Epithelial cell of prostate (primary cell): ENCODE measurements at places on chromosomes 3 and 15.

GRCh38 chr15:57138349-57138788 lies 219.9 kb downstream of the TCF12 start:
- no peak for DNase-seq

DNA sequence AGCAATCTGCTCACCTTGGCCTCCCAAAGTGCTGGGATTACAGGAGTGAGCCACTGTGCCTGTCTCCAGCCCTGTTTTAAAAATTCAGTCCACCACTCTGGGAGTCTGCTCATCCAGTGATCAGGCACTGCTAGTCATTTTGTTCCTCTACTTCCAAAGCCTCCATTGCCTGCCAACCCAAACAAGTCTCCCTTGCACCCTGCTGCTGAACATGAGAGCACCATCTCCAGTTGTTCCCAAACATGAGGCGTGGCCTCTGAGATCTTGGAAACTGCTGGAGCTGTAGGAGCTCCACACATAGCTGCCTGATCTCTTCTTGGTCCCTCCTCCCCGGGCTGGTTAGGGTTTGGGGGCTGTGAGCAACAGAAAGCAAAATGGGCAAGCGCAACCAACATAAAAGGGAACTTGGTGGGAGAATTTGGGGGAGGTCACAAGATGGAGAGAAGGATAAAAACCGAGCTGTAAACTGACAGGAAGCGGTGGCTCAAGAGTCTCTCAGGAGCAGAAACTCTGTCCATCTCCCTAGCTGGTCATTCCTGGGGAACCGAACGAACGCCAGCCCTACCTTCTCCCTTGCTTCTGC lies 49.6 kb upstream of the TLE3 start:
- no peak for DNase-seq

DNA sequence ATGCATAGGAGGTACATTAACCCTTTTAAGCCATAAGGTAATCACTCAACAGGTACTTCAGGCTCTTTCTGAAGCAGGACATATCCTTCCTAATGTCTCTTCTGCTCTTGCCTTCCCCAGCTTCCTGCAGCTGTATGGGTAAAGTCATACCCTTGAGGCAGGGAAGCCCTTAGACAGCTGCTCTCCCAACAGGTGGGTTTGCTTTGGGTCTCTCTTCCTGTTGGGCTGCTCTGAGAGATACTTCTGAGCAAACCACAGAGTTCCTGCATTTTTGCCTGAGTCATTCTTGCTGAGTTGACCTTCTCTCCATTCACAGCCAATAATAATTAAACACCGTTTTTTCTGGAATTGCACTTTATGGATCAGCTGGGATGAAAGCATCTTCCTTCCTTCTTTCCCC lies 2.0 kb upstream of the TRAT1 start:
- no peak for DNase-seq

DNA sequence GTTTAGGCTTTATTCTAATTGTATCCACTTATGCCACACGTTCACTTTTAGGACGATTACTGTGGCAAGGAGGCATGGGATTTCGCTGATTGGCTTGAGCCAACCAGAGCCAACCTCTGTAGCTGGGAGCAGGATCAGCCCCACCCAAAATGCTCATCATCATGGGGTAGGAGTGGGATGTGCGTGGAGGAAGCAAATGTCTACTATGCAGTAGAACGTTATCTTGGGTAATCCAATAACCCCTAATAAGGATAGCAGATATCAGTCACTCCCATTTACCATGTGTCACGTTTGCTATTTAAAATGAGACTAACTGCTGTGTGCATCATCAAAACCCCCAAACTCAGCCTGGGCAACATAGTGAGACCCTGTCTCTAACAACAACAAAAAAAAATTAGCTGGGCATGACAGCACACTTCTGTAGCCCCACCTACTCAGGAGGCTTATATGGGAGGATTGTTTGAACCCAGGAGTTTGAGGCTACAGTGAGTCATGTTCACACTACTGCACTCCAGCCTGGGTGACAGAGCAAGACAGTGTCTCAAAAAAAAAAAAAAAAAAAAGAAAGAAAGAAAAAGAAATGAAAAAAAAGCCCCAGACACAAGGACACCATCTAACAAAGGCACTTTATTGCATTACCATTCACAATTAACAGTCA lies 17.8 kb upstream of the ITGB5 start:
- DNase-seq: no peak

DNA sequence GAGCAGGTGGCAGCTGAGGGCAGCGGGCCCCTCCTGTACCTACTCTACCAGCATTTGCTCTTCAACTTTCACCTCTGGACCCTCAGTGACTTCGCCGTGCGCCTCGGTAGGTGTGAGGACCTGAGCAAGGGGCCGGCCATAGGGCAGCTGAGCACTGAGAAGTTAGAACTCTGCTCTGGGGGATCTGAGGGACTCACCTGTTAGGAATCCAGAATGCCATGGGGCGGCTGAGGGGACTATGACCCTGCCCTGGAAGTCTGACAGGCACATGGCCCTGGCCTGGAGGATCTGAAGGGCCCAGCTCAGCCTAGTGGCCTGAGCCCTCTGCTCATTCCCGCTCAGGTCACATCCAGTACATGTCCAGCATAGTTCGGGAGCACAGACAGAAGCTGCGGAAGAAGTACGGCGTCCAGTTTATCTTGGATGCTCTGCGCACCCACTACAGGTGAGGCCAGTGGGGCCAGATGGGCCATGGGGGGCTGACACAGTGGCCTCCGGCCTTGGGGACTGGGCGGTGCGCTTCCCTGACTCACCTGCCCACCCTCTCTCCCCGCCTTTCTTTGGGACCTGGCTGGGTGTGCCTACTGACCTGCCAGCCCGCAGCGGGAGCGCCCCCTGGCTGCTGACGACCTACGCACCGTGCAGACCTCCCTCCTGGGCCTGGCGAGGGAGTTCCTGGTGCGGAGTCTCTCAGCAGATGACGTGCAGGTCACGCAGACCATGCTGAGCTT lies 18.8 kb downstream of the NBEAL2 start:
- DNase-seq: no peak

DNA sequence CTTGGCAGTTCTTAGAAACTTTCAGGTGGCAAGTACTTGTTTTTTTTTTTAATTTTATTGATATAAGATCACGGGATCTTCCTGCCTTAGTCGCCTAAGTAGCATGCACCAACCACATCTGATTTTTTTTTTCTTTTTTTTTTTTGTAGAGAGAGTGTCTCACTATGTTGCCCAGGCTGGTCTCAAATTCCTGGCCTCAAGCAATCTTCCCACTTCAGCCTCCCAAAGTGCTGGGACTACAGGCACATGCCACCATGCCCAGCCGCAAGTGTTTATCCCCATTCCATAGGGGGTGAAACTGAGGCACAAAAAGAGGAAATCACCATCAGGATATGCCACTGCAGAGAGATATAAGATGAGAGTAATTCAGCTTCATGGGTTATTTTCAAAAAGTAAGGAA lies 102.9 kb downstream of the IGF2BP2 start:
- DNase-seq: no peak

- no peak for DNase-seq
Observed at GRCh38 chr3:152205097-152205593, 63.6 kb upstream of the MBNL1 start.

- DNase-seq: no peak
Observed at GRCh38 chr3:177571271-177571943, 374.1 kb upstream of the TBL1XR1 start.

DNA sequence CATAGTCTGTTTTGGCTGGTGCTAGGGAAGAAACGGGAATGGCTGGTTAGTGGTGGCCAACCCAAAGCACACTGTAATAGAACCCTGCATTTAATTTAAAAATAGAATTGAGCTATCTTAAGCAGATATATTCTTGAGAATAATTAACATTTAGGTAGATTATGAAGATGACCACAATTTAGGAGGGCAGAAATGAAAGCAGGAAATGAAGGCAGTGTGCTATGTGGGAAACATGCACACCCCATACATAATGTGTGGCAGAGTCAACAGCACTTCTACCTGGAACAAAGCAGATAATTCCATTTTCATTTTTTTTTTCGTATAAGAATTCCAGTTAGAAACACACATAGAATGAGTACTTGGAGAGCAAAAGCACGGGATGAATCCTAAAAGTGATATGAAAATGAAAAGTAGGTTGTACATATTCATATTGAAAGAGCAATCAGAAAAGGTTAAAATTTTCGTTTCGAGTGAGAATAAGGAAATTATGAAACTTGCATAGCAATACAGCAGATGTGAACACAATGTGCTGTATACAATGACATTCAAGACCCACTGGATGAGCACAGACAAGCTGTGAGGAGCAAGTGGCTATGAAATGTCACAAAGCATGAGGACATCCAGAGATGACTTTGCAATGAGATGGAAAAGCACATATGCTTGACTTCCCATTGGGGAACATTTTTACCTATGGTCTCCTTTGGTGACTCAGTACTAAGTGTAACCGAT lies 102.6 kb downstream of the TFG start:
- no peak for DNase-seq

- DNase-seq: no peak
Observed at GRCh38 chr3:148975696-148976095, 15.6 kb upstream of the GYG1 start.

- peak; percentile 29 for DNase-seq
Observed at GRCh38 chr15:66387163-66388042, 691 bp downstream of the MAP2K1 start.

GRCh38 chr3:86988235-86988634 lies 2.7 kb downstream of the VGLL3 start:
- no peak for DNase-seq

DNA sequence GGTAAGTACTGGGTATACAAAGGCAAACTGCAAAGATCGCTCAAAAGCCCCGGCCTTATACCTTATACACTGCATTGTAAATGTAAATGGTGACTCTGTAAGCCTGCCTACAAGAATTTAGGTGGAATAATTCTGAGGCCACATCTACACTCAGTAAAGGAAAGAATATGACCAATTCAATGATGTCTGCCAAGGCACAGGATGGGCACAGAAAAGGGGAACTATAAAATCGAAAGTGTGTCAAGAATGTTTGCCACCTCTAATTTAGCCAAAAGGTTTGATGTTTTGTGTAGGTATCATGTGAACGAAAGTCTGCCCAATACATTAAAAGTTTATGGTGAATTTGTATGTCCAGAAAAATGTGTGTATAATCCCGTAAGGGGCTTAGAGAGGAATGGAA lies 96.1 kb downstream of the FOXP1 start:
- DNase-seq: no peak

GRCh38 chr3:37667335-37667734 lies 194.3 kb upstream of the CTDSPL start:
- DNase-seq: no peak

- peak; percentile 89 for DNase-seq
Observed at GRCh38 chr3:54891540-54891897, 36.3 kb downstream of the LRTM1 start.

GRCh38 chr3:184441202-184441900 lies 61.5 kb downstream of the CHRD start:
- DNase-seq: no peak

DNA sequence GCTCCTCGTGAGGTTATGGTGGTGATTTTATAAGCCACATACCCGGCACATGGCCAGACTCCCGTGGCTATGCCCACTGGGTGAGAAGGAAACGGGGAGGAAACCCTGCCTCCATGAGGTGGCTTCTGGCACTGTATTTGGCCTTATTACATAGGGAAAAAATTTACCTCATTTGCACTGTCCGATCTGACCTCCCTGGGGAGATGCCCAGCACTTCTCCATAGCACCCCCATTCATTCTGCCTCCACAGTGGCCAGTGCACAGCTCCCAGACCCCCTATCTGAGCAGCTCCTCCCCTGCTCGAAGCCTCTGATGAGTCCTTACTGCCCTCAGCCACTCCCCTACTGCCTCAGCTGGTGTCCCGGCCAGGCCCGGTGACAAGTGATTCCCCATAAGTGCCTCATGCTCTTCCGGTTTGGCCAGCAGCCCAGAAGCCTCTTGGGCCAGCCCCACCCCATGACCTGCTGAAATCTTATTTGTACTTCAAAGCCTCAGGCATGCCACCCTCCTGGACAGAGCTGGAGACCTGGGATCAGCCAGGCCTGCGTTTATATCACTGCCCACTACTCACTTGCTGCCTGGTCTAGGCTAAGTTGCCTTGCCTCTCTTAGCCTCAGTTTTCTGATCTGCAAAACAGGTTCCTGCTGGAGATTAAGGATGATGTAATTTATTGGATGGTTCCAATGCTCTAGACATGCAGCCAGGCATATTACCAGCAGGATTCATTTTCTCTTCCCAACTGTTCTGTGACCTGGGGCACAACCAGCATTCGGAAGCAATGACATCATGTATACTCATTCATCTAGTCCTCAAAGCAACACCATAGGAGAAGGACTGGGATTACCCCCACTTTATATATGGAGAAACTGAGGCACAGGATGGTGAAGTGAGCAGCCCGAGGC lies 30.6 kb upstream of the SLC6A6 start:
- peak; percentile 44 for DNase-seq

DNA sequence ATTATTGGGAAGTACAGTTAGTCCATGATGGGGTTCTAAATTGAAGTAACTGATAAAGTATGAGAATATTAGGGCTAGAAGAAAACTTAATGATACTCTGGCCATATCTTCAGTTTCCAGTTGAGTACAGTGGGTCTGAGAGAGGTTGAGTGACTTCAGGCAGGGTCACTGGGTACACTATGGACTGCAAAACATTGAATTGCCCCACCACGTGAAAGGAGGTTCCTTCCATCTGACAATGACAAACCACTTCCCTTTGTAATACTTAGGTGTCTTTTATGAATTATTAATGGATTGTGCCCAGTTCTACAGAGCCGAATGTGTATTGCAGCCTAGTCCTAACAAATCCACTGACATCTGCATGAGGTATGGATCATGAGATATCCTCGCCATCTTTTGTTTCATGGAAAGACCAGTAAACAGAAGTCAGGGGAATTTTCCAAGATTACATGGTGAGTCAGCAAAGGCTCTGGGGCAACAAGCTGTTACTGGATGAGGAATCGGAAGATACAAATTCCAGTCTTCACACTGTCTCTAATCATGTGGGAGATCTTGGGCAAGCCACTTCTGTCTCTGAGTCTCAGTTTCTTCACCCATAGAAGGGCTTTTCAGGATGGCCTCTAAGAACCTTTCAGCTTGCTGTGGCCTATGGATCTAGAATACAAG lies 66.5 kb upstream of the BCL6 start:
- DNase-seq: peak; percentile 78

- DNase-seq: peak; percentile 16
Observed at GRCh38 chr15:91348752-91349500, 248.9 kb downstream of the SV2B start.

DNA sequence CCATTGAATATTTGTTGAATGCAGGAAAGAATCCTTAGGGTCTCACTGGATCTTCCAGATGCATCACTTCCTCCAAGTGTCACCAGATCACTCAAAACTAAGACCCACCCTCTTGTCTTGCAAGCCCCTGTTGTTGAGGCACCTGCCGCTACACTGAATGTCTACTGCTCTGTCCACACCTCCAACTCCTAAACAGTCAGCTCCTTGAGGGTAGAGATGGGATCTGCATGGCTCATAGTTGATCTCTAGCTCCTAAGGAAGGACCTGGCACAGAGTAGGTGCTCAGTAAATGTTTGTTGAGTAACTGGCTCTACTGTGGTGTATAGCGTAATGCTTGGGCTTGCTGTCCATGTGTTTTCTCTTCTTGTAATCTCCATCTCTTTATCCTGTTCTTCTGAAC lies 8.8 kb downstream of the SLC6A20 start:
- DNase-seq: no peak
